ENCODE measurements at places on chromosomes 16 and 17.

DNA sequence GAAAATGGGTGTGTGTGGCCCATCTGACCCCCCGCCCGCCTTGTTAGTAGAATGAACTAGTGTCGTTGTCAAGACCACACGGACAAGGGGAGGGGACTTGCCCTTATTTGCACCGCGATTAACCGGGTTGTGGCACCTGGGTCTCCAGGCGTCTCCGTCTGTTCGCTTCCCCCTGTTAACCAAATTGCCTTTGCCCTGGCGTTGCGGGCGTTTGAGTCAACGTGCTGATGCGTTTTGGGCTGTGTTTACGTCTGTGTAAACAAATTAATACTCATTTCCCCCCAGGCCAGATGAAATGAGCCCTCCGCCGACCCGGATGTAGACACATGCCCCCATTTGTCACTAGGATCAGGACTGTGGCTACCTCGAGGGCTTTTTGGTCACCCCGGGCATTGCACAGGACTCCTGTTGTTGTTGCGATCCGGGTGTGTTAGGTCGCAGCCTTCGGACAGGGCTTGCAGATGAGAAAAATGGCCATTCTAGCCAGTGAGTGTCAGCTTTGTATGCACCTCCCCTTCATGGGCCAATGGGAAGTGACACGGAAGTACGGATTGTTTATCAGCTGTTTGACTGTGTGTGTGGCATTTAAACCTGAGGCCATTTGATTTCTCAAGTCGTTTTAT is 906 bp downstream of the RBL2 start:
- peak; percentile 85 for DNase-seq

DNA sequence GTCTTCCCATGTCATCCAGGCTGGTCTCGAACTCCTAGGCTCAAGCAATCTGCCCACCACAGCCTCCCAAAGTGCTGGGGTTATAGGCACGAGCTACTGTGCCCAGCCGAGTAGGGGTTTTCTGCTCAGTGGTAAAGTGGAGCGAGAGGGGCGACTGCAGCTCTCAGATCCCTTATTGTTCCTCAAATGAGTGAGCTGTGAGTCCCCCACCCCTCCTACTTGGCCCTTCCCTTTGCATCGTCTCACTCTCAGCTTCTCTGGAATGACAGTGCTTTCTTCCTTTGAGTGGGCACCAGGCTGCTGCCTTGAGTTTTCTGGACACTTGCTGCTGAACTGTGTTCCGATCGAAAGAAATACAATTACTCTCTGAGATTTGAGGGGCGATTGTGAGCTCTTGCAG is 63.5 kb downstream of the MSI2 start:
- no peak for DNase-seq

GRCh38 chr16:64654178-64654577 is 467.7 kb downstream of the CDH11 start:
- DNase-seq = no peak

GRCh38 chr17:63786971-63787711 is 13.2 kb downstream of the DDX42 start:
- no peak for DNase-seq

- DNase-seq = peak; percentile 32
Observed at GRCh38 chr16:64615630-64616280, 506.1 kb downstream of the CDH11 start.
